Karpas-422 (cell line): ENCODE measurements at places on chromosomes 11 and 22. TPM values are rescaled to one million over a fixed set of nuclear protein-coding genes. Genes with fewer than 3 reads are reported as not detected.

GRCh38 chr11:21485006-21485405 lies 707.9 kb upstream of the ANO5 start:
- H3K27ac ChIP-seq: no peak overlapping the region
- H3K4me3 ChIP-seq: no peak overlapping the region
- peaks cover 3% of the 10 kb centered on the region; the same call in 1 of the 2 replicates for H3K27me3 ChIP-seq
- peaks cover 7% of the 10 kb centered on the region; the same call in 1 of the 2 replicates for H3K4me1 ChIP-seq
- no peak for DNase-seq
- no peaks in the 10 kb centered on the region for H3K36me3 ChIP-seq

- no peaks in the 10 kb centered on the region for H3K36me3 ChIP-seq
- H3K4me1 ChIP-seq: no peaks in the 10 kb centered on the region
- no peak for DNase-seq
- H3K4me3 ChIP-seq: no peak overlapping the region
- no peak overlapping the region for H3K27ac ChIP-seq
- no peaks in the 10 kb centered on the region for H3K27me3 ChIP-seq
Measured at GRCh38 chr11:60145677-60146076, 37.2 kb downstream of the MS4A6A start.

- H3K36me3 ChIP-seq: peaks cover 17% of the 10 kb centered on the region
- no peak overlapping the region for H3K4me3 ChIP-seq
- H3K4me1 ChIP-seq: peaks cover 48% of the 10 kb centered on the region
- no peaks in the 10 kb centered on the region for H3K27me3 ChIP-seq
Measured at GRCh38 chr22:27880778-27881394, 38.2 kb downstream of the PITPNB start.

The GRK2 gene
- total RNA-seq: 94.7 and 190 TPM in 2 replicates

The THYN1 gene
- 30.0 and 54.0 TPM in 2 replicates for total RNA-seq

The LIN7C gene
- total RNA-seq: 10.5 and 30.3 TPM in 2 replicates
